Activated CD4-positive, alpha-beta memory T cell treated with anti-CD3 and anti-CD28 coated beads for 36 hours (primary cell): ENCODE measurements at places on chromosomes 2 and 18. TPM values are rescaled to one million over a fixed set of nuclear protein-coding genes. Genes with fewer than 3 reads are reported as not detected.

TSPYL6 gene
- total RNA-seq: not detected

ADGRF3 gene
- total RNA-seq: 1.4 TPM

CTNNA2 gene
- not detected for total RNA-seq

KIAA2012 gene
- not detected for total RNA-seq

TMEM198 gene
- 4.4 TPM for total RNA-seq

HK2 gene
- total RNA-seq: 53.5 TPM

CCBE1 gene
- total RNA-seq: not detected

RNF144A gene
- 21.4 TPM for total RNA-seq
